ENCODE measurements at places on chromosomes 6 and 20.

DNA sequence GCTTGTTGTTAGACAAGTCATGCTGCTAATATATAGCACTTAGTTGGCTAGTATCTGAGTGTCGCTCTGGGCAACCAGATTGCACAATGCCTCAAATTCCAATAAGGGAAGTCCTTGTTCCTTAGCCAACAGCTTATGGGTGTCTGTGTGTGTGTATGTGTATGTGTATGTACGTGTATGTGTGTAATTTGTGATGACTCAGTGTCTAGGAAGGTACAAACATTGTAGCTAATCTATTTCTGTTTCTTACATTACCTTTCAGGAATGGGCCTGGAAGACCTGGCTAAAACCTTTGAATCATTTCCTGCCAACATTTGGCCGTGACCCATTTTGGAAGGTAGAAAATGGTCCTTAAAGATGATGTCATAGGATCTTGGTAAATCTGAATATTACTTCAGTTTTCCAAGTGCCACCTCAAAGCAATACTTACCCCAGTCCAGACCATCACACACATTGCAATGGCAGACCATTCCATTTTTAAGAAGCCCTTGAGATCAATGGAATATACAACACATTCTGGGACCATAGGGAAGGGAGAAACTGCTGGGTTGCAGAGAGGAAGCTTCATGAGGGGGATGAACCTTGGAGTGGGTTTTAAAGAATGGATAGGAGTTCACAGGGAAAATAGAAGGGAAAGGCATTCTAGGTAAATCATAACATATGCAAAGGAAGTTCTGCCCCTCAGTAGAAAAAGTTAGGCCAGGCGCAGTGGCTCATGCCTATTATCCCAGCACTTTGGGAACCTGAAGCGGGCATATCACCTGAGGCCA is 25.1 kb downstream of the NEDD9 start:
- DNase-seq = peak; percentile 38
- H3K4me3 ChIP-seq = no peak overlapping the region
- peak overlapping the region; percentile 52 for H3K27ac ChIP-seq
- H3K4me1 ChIP-seq = peaks cover 99% of the 10 kb centered on the region
- no peaks in the 10 kb centered on the region for H3K27me3 ChIP-seq

DNA sequence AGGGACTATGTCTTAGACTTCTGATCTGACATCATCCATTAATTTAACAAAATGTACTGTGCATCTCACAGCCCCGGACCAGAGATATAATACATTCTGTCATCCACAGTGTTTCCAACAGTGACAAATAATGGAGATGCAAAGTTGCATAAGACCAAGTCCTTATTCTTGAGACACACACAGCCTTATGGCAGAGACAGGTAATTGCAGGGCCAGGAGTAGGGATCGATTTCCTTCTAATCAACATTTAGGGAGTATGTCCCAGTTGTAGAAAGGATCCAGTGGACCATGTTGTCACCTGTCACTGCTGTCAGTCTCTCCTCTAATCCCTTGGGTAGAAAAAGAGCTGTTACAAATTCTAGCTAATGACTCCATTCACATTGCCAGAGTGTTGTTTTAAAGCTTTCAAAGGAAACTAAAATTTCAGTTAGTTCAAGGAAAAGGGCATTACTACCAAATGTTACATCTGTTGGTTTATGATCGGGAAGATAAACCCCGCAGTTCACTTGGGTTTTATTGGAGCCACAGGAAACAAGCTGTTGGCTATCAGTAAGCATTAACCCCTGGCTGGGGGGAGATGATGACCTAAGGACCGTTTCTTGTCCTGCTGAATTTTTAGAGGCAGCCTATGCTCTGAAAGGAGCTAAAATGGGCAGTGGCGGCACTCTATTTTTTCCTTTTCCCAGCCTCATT is 111.4 kb upstream of the ATXN1 start:
- DNase-seq = no peak
- no peaks in the 10 kb centered on the region for H3K36me3 ChIP-seq
- H3K27me3 ChIP-seq = no peaks in the 10 kb centered on the region

DNA sequence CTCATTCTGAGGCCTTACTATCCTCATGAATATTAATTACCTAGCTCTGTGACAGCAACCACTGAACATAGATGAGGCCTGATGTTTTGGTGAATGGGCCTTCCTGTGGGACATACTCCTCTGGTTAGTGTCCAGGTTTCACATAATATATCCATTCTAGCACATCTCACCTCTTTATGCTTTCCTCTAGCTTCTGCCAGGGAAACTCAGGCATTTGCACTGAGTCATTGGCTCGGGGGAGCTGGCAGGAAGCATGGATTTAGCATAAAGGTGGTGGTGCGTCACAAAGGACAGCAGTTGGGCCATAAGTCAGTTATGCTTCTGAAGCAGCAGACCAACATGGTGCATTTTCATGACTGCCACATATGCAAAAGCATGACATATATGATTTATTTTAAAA is 37.5 kb upstream of the TMEM170B start:
- DNase-seq = no peak
- no peaks in the 10 kb centered on the region for H3K36me3 ChIP-seq
- H3K27ac ChIP-seq = no peak overlapping the region
- H3K4me3 ChIP-seq = no peak overlapping the region
- H3K27me3 ChIP-seq = no peaks in the 10 kb centered on the region

- no peaks in the 10 kb centered on the region for H3K36me3 ChIP-seq
- no peak overlapping the region for H3K4me3 ChIP-seq
- no peaks in the 10 kb centered on the region for H3K4me1 ChIP-seq
- H3K27me3 ChIP-seq = peaks cover 20% of the 10 kb centered on the region
- DNase-seq = no peak
Measured at GRCh38 chr20:46857061-46857831, 37.4 kb upstream of the EYA2 start.

GRCh38 chr6:16824845-16825685 is 63.8 kb upstream of the ATXN1 start:
- H3K27me3 ChIP-seq = no peaks in the 10 kb centered on the region
- no peak overlapping the region for H3K4me3 ChIP-seq
- H3K4me1 ChIP-seq = no peaks in the 10 kb centered on the region
- H3K36me3 ChIP-seq = no peaks in the 10 kb centered on the region
- no peak for DNase-seq
- H3K27ac ChIP-seq = no peak overlapping the region

DNA sequence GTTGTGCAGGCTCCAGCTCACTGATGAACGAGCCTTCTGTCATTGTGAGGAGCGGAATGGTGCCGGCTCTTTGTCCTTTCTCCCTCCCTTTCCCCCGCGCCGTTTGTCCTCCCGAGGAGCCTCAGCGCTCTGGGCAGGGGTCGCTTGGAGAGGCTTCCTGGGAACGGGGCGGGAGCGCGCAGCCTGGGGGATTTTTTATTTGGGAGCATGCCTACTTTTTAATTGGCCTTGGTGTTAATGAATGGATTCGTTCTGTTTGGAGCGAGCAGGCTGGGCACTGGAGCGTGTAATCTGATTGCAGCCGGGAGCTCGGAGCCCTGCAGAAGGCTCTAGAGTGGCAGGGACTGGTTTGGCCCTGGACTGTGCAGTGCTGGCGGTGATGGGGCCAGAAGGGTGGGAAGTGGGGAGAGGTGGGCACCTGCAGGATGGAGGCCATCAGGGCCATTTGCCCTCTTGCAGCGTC is 118.8 kb downstream of the CDH4 start:
- no peaks in the 10 kb centered on the region for H3K36me3 ChIP-seq
- no peak for DNase-seq
- no peak overlapping the region for H3K4me3 ChIP-seq
- no peaks in the 10 kb centered on the region for H3K4me1 ChIP-seq
- peaks cover 61% of the 10 kb centered on the region for H3K27me3 ChIP-seq

- H3K4me1 ChIP-seq = peaks cover 10% of the 10 kb centered on the region
- H3K27ac ChIP-seq = no peak overlapping the region
- no peaks in the 10 kb centered on the region for H3K36me3 ChIP-seq
- no peak overlapping the region for H3K4me3 ChIP-seq
Measured at GRCh38 chr20:46006022-46006705, 2.5 kb upstream of the MMP9 start.

DNA sequence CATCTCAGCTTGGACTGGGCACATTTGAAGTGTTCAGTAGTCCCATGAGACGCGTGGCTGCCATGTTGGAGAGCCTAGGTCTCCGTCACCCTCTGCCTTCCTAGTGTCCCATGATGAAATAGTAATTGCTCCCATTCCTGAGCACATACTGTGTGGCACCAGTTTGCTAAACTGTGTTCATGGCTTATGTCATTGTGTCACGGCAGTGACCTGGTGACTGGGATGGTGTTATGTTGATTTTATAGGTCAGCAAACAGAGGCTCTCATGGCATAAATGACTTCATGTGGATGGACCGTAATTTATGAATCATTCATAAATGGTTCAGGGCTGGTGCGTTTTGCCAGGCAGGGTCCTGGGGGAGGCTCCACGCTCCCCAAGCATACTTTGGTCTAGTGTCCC is 3.8 kb downstream of the BCAS4 start:
- H3K27ac ChIP-seq = no peak overlapping the region
- H3K4me1 ChIP-seq = peaks cover 18% of the 10 kb centered on the region
- no peaks in the 10 kb centered on the region for H3K36me3 ChIP-seq
- no peak overlapping the region for H3K4me3 ChIP-seq
- H3K27me3 ChIP-seq = no peaks in the 10 kb centered on the region
- no peak for DNase-seq

DNA sequence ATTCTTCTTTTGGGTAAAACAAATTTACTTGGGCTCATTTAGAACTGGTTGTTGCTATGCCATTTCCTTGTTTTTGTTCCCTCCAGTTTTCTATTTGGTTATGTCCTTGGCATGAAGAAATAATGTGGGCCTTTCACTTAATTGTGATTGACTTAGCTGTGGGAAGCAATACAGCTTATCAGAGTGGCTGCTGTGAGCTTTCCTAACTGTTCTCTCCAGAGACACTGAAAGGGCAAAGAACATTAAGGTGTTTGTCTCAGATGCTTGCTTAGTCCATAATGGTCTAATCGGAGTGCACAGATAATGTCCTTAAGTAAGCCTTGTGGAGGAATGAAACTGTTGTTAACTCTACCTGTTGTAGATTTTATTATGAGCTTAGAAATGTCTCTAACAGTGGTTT is 56.6 kb downstream of the SH3BGRL2 start:
- no peak for DNase-seq
- peaks cover 36% of the 10 kb centered on the region for H3K4me1 ChIP-seq
- H3K36me3 ChIP-seq = peaks cover 5% of the 10 kb centered on the region

- no peak overlapping the region for H3K4me3 ChIP-seq
- H3K27me3 ChIP-seq = no peaks in the 10 kb centered on the region
- H3K36me3 ChIP-seq = no peaks in the 10 kb centered on the region
- no peak for DNase-seq
- peaks cover 28% of the 10 kb centered on the region for H3K4me1 ChIP-seq
Measured at GRCh38 chr20:1286267-1287024, 20.4 kb downstream of the SNPH start.

DNA sequence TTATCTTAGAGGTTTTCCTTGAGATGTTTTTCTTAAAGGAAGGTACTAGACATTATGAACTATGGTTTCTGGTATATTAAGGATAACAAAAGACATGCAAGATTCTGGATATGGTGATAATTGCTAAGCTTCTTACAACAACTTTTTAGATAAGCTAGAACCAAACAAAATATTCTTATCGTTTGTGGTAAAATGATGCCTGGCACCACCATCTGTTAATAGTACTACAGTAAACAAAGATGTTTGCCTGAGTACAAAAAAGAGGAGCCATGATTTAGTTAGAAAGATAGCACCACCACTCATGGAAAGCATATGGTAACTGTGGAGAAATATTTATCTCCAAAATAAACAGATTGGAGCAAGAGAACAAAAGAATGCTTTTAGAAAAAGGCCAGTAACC is 747.3 kb downstream of the COL12A1 start:
- H3K36me3 ChIP-seq = no peaks in the 10 kb centered on the region

DNA sequence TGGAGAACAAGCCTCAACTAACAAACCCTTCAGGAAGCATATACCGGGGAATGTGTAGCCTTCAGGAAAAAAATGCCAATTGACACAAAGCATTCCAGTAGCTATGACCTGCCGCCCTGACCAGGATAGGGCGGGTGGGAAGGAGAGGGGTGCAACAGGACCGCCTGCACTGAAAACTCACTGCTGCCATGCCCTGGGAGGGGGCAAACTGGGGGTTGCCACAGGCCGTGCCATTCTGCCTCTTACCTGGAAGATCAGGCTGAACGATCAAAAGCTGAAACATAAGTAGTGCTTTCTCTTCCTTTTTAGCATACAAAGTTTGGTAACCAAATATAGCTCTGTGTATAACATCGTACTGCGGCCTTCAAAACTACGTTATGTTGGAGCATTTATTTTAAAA is 21.7 kb downstream of the NR2E1 start:
- H3K36me3 ChIP-seq = no peaks in the 10 kb centered on the region
- DNase-seq = no peak
- no peak overlapping the region for H3K4me3 ChIP-seq
- H3K27me3 ChIP-seq = peaks cover 73% of the 10 kb centered on the region
- no peaks in the 10 kb centered on the region for H3K4me1 ChIP-seq

DNA sequence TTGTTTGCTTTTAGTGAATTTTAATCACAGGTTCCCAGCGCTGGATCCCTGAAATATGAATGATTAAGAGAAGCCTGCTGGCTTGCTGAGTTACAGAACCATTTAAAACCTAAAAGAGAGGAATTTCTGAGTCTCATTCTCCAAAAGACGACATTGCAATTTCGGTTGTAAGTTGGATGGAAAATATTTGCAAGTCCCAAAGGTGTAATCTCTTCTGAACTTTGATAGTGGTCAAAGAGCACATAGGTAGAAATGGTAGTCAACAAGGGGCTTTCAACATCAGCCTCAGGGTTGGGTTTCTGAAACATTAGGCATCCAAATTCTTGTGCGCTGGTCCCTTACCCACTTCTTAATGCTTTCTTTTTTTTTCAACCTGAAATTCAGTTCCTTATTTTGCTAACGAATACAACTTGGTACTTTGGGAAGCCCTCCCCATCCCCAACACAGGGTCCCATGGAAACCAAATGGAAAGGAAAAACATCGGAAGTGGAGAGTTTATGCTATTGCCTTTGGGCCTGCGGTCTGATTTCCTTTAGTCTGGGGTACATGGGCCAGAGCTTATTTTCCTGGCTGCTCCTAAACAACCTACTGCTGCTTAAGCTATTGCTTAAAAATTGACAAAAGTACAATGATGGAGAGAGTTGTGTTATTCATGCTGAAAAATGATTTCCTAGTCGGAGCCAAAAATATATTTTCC is 117.0 kb upstream of the KCNK16 start:
- no peaks in the 10 kb centered on the region for H3K4me1 ChIP-seq

- no peaks in the 10 kb centered on the region for H3K4me1 ChIP-seq
- H3K27ac ChIP-seq = no peak overlapping the region
- peaks cover 2% of the 10 kb centered on the region for H3K27me3 ChIP-seq
- no peaks in the 10 kb centered on the region for H3K36me3 ChIP-seq
Measured at GRCh38 chr6:99014061-99014460, 66.3 kb upstream of the FBXL4 start.

GRCh38 chr20:1462834-1463233 is 3.8 kb downstream of the NSFL1C start:
- H3K27ac ChIP-seq = no peak overlapping the region
- H3K27me3 ChIP-seq = no peaks in the 10 kb centered on the region
- peaks cover 64% of the 10 kb centered on the region for H3K36me3 ChIP-seq
- no peak for DNase-seq
- peaks cover 49% of the 10 kb centered on the region for H3K4me1 ChIP-seq

GRCh38 chr20:63475209-63475608 is 2.8 kb upstream of the KCNQ2 start:
- H3K36me3 ChIP-seq = no peaks in the 10 kb centered on the region
- H3K4me3 ChIP-seq = no peak overlapping the region
- H3K27ac ChIP-seq = no peak overlapping the region
- DNase-seq = no peak
- H3K27me3 ChIP-seq = peaks cover 96% of the 10 kb centered on the region
